ENCODE measurements at places on chromosomes 1 and 21.

DNA sequence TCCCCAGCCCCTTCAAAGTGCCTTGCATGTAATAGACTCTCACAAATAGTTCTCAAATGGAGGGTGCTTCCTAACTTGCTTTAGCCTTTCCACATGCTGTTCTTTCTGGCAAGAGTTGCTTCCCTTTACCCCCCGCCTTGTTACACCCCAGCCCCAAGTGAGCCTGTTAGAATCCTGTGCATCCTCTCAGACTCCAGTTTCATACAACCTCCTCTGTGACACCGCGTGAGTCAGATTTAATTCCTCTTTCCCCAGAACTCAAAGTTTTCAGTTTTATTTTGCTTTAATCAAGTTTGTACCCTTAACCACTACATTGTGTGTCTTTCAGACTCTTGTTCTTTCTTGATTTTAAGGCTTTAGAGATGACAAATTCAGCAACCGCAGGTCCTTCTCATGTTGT lies 234.5 kb upstream of the HOOK1 start:
- ATAC-seq = no peak

- ATAC-seq = no peak
Observed at GRCh38 chr1:241834733-241835377, 13.1 kb upstream of the EXO1 start.

- ATAC-seq = no peak
Observed at GRCh38 chr21:27213303-27213702, 246.4 kb upstream of the ADAMTS5 start.

DNA sequence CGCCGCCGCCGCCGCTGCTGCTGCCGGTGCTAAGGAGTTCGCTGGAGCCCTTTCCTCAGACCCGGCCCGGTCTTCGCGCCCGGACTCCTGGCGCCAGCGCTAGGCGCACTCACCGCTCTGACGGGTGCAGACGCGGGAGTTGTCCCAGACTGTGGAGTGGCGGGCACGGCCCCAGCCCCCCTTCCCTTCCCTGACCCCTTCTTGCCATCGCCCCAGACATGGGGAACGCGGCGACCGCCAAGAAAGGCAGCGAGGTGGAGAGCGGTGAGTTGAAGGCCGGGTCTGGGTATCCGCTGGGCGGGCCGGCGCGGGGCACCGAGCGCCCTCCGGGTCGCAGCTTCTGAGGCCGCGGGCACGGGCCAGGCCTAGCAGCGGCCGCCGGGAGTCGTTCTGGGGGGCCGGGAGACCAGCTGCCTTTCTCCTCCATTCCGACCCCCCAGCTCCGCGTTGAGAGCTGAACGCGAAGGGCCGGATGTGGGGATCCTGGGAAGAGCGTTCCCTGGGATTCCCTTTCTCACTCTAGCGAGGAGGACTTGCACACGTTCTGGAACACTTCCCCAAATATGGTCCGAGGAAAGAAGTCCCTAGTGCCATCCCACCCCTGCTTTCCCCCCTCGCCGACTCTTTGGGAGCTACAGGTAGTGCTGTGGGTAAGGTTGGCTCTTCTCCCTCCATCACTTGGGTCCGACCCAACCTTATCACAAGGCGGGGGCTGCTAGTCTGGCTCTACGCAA lies 65.8 kb upstream of the PRKACB start:
- peak; percentile 61 for ATAC-seq

DNA sequence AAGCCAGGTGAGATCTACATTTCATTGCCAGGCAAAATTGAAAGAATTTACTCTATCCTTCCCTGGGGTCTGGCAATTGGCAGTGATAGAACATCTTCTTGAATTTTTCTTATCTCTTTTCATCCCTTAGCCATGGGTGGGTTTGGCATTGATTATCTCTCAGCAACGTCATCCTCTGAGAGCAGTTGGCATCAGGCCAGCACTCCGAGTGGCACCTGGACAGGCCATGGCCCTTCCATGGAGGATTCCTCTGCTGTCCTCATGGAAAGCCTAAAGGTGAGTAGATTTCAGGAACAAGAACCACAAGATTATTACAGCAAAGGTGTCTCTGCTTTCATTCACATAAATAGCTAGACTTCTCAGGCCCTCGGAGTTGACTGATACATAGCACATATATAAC lies 39.3 kb downstream of the NCF2 start:
- ATAC-seq = no peak

- no peak for ATAC-seq
Observed at GRCh38 chr1:218760601-218761570, 412.8 kb upstream of the LYPLAL1 start.

DNA sequence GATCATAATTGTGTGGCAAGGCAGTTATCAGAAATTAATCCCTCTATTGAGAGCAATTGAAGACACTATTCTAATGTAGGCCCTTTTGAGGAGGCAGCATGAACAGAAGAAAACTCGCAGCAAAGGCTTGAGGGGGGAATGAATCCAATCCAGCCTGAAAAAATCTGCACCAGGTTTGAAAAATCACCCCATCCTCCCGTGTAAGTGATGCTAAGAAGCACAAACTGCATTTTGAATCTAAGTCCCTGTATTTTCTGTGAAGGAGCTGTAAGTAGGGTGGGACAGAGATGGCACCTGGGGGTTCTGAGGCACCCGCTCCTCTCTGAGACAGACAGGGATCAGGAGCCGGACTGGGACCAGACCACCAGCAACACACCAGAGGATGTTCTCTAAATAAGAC lies at the start of gene CRB1:
Gene CRB1 (plus strand): TSS at position 241 of the 400 bp plus-strand sequence. CDS start 161 bp downstream, outside the sequence.
- ATAC-seq = no peak

- ATAC-seq = no peak
Observed at GRCh38 chr1:59433440-59433813, 136.5 kb downstream of the FGGY start.

- peak; percentile 48 for ATAC-seq
Observed at GRCh38 chr21:35352066-35352770, 303.1 kb upstream of the RUNX1 start.

DNA sequence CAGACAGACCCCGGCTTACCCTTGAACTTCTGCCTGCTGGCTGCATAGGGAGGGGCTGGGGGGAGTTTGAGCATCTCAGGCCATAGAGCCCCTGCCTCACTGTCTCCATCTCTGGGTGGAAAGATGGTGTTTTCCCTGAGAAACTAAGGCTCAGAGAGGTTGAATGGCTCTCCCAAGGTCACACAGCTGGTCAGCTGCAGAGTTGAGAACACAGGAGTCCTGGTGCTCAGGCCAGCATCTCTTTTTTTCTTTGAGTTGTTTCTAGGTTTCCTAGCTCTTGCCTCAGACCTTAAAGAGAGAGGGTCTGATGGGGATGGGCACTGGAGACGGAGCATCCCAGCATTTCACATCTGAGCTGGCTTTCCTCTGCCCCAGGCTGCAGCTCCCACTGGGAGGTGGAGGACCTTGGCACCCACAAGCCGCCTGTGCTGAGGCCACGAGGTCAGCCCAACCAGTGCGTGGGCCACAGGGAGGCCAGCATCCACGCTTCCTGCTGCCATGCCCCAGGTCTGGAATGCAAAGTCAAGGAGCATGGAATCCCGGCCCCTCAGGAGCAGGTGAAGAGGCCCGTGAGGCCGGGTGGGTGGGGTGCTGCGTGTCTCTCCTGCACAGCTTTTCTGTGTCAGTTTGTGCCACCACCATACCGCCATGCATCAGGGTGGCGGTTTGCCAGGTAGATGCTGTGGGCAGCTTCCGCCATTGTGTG lies 21.8 kb downstream of the PCSK9 start:
- no peak for ATAC-seq

GRCh38 chr21:18518054-18518481 lies 114.5 kb upstream of the TMPRSS15 start:
- no peak for ATAC-seq

- ATAC-seq = no peak
Observed at GRCh38 chr1:10701145-10701544, 95.3 kb downstream of the CASZ1 start.

DNA sequence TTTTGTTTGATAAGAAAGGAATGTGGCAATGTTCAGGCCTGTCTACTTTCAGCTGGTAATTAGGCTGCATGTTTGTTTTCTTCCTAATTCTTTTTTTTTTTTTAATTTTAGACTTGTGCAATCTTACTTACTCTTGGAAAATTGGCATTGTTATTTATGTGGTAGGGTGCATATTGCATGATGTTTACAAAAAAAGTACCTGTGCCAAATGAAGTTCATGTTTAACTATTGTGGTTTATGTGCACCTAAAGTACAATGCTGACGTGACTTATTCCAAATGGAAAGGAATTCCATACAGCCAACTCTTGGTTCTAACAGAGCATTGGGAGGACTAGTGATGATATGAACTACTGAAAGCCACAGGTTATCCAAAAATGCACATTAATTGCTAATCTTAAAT lies 51.0 kb downstream of the KCNK2 start:
- ATAC-seq = no peak

GRCh38 chr1:213060836-213061235 lies 9.8 kb downstream of the RPS6KC1 start:
- no peak for ATAC-seq

GRCh38 chr1:205319081-205320018 lies 2.2 kb downstream of the NUAK2 start:
- ATAC-seq = peak; percentile 33

- ATAC-seq = peak; percentile 54
Observed at GRCh38 chr1:21217812-21218596, 41.3 kb upstream of the EIF4G3 start.

DNA sequence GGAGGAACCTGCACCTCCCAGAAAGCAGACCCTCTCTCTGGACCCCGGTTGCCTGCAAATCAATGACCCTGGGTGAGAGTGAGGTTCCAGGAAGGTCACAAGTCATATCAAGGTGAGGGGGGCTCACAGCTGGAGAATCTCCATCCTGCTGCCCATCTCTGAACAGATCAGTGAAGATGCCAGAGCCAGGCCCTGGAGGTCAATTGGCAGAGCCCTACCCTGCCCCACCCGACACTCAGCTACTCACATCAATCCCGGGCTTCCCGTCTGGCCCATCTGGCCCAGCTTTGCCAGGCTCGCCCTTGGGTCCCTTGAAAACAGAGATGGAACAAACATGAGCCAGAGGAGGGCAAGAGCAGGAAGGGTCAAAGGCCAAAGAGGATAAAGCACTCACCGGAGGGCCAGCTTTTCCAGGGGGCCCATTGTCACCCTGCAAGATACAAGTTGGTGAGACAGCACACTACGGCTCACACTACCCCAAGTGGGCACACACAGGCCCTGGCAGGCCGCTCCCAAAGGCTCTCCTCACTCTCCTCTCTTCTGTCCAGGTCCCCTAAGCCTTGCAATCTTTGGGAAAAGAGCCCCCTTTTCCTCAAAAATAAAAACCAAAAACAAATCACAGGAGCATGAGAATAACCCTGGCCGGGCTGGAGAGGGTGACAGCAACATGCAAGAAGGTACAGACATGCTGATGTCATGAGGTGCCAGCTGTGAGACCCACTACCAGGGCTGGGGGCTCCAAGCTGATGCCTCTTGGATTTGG lies 2.9 kb downstream of the COL9A2 start:
- no peak for ATAC-seq

DNA sequence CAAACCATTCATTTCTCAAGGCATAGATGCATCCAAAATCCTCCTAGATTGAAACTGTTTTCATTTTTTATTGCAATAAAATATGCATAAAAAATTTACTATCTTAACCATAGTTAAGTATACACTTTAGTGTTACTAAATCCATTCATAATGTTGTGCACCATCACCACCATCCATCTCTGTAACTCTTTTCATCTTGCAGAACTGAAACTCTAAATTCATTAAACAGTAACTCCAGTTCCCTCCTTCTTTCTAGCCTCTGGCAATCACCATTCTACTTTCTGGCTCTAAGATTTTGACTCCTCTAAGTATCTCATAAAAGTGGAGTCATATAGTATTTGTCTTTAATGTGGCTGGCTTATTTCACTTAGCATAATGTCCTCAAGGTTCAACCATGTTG lies 236.8 kb downstream of the SMYD3 start:
- ATAC-seq = no peak

GRCh38 chr1:226634611-226635246 lies 86.2 kb downstream of the STUM start:
- ATAC-seq = no peak

GRCh38 chr1:58815686-58816071 lies 31.8 kb upstream of the JUN start:
- ATAC-seq = peak; percentile 28

- no peak for ATAC-seq
Observed at GRCh38 chr21:32993894-32994293, 31.8 kb upstream of the OLIG2 start.

DNA sequence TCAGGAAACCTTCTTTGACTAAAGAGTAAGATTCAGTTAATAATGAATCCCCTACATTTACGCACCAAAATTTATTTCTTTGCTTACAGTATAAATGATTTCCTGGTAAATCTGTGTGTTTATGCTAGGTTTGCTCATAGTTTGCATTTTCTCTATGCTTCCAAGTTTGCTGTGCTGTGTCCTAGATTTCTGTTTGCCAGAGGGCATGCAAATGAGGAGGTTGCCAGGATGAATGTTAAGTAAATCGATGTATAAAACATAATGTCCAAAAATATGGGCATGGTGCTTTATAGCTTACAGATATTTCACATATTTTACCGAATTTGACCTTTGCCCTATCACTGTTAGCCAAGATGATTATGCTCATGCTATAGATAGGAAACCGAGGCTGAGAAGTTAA lies 63.8 kb downstream of the TBX19 start:
- no peak for ATAC-seq

DNA sequence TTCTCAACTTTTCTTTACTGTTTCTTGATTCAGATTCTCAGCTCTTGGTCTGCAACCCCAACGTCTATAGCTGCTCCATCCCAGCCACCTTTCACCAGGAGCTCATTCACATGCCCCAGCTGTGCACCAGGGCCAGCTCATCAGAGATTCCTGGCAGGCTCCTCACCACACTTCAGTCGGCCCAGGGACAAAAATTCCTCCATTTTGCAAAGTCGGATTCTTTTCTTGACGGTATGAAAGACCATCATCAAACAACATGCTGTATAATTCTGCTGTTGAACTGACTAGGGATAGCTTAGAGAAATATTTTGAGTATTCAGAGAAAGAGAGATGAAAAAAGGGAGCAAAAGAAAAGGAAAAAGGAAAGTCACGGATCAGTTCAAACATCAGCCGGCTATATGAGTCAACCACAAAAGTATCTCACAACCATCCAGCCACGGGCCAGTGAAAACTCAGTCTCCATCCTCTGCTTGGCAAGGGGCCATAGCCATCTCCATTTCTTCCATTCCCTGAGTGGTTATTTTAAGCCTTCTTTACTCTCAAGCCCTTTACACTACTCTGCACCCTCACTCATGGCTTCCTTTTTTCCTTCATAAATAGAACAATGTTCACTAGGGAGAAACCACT lies 14.1 kb downstream of the DNASE2B start:
- ATAC-seq = no peak

DNA sequence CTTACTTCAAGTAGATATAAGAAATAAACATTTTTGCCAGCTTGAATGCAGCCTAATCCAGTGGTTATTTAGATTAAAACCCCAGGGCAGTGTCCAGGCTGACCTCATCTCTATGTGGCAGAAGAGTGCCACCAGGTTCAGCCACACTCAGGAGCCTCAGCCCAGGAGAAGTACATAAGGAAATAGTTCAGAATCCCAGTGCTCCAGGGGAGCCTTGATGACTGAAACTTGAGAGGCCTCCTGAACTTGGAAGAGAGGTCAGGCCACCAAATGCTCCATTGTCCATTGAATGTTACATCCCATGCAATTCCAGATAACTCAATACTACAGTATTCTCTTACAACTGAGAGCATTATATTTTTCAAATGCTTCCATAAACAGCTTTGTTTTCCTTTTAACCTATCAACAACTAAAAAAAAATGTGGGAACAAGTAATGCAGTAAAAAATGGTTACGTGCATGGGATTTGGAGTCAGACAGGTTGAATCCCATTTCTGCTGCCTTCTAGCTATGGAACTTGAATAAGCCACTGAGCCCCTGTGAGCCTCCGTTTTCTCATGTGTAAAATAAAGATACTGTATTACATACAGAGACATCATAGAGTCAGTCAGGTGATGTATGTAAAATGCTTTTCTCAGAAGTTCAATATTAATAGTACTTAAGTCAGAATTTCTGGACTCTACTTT lies 248.0 kb downstream of the PLPP3 start:
- ATAC-seq = no peak

GRCh38 chr1:114694540-114695310 lies 621 bp downstream of the AMPD1 start:
- ATAC-seq = no peak
